CD8-positive, alpha-beta memory T cell (primary cell): ENCODE measurements at places on chromosomes 3 and 15. TPM values are rescaled to one million over a fixed set of nuclear protein-coding genes. Genes with fewer than 3 reads are reported as not detected.
A peak's percentile ranks its signal among the peaks of the same experiment; 100 is the strongest.

DNA sequence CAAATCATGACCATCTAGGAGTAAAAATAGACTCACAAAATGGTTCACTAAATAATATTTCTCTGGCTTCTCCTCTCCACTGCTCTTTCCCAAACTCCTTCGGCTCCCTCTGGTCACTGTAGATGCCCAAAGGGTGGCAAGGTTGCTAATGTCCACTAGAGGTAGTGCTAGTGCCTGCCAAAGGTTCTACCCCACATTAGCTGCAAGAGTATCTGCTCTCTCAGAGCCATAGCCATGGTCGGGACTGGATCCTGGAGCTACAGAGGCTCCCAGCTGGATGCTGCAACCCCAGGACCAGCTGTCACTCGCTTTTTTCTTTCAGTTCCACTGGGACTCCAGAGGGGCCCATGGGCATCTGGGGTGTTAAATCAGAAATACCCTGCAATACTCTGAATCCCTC is 8.5 kb downstream of the HTR3D start:
- DNase-seq = no peak

- peak; percentile 24 for DNase-seq
Measured at GRCh38 chr3:20080956-20081554, 40.8 kb downstream of the KAT2B start.

DNA sequence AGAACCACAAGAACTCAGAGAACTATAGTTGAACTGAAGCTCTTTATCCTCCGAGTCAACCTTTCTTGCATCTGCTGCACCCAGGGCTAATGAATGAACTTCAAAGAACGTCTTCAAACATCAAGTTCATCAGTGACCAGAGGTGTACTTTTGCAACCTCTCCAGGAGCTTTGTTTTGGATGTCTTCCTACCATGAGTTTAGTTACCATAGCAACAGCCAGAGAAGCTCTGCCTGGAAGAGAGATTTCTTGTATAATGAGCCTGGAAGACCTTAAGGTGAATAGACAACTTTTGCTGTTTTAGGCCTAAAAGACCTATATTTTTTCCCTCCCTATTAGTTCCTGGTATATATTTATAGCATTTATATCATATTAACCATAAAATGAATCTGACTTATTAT is 9.1 kb downstream of the ACTC1 start:
- DNase-seq = no peak

FOXB1 gene
- 0.37 TPM for total RNA-seq

DNA sequence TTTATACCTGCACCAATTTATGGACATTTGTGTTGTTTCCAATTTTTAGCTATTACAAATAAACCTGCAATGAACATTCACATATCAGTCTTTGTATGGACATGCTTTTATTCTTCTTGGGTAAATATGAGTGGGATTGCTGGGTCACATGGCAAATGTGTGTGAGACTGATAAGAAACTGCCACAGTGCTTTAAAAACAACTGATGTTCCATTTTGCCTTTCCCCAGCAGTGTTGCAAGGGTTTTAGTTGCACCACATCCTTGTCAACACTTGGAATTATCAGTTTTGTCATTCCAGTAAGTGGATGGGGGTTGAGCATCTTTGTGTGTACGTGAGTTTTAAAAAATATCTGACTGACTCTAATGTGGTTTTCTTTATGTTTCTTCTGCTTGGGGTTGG is 191.2 kb downstream of the PLCL2 start:
- DNase-seq = no peak

- DNase-seq = no peak
Measured at GRCh38 chr3:24943961-24944360, 449.3 kb upstream of the THRB start.

BNC1 gene
- not detected for total RNA-seq

DNA sequence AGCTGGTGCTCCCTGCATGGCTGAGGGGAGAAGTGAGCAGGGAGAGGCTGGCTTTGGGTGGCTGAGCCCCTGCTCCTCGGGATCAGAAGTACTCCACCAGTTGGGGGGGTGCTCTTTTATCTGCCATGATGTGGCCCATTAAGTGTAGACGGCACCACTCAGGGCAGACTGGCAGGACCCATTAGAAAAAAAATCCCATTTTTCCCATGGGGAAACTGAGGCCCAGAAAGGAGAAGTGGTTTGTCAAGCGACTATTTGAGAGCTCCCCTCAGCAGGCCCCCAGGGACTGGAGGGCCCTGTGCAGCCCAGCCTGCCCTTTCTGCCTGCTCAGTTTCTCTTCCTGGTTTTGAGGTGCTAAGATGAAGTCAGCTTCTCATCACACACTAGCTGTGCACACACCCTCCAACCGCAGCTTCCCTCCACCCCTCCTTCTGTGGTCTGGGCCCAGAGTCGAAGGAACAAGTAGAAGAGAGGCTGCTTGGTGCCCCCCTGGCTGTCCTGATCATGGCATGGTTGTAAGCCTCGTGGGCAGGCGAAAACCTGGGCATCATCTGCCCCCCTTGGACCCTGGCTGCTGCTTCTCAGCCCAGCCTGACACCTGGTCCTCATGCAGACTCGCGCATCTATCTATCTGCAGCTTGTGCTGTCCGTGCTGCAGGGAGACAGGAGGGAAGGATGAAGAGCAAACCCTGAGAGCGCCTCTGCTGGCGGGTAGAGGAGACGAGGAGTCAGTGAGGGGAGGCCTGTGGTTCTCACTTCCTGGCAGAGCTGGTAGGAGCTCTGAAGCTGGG is 5.6 kb downstream of the CSK start:
- DNase-seq = peak; percentile 90

MYD88 gene
- 32.9 TPM for total RNA-seq

FGF7 gene
- total RNA-seq = not detected

BTLA gene
- 14.8 TPM for total RNA-seq

- no peak for DNase-seq
Measured at GRCh38 chr3:39473452-39474125, 6.1 kb downstream of the MOBP start.

- DNase-seq = no peak
Measured at GRCh38 chr3:170257145-170257544, 34.9 kb downstream of the PRKCI start.

DNA sequence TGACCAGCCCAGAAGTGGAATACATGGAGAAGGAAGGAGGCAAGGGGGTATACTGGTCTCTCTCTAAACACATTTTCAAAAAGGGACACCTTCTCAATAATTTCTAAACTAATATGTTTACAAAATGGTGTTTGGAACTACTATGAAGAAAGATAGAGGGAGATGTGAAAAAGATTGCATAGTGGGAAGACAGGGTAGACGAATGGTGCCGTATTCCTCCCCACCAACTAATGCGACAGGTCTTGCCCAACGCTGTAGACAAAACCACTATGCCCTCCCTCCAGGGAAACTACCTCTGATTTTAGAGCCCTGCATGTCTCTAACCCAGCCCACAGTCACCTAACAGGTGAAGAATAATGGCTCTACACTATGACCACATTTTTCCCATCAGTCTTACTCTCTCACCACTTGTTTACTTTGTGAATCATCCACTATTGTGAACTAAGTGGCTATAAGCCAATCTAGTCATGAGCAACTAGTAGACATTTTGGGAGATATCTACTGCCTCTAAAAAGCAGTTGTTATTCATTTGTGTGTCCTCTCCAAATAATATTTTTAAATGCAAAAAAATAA is 108.2 kb upstream of the UBE2E2 start:
- DNase-seq = no peak

CHRNA7 gene
- total RNA-seq = not detected

SIDT1 gene
- 14.8 TPM for total RNA-seq

GRCh38 chr3:40358454-40358853 is 28.5 kb upstream of the ENTPD3 start:
- no peak for DNase-seq

DNA sequence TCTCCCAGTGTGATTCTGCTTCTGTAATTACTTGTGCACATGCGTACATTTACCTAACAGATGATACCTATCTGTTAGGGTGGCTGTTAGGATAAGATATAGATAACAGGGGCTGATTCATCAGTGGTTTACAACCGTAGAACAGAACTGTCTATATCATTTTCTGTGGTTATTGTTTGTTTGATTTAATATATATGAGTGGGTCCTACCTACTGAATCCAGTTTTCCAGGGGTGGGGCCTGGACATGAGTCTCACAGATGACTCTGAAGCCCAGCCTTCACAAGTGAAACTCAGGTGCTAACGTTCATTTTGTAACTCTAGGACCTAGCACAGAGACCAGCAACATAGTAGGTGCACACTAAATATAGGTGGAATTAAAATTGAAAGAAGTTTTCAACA is 10.4 kb upstream of the ACAP2 start:
- no peak for DNase-seq

- DNase-seq = no peak
Measured at GRCh38 chr3:9168241-9168741, 81.2 kb downstream of the SRGAP3 start.

DNA sequence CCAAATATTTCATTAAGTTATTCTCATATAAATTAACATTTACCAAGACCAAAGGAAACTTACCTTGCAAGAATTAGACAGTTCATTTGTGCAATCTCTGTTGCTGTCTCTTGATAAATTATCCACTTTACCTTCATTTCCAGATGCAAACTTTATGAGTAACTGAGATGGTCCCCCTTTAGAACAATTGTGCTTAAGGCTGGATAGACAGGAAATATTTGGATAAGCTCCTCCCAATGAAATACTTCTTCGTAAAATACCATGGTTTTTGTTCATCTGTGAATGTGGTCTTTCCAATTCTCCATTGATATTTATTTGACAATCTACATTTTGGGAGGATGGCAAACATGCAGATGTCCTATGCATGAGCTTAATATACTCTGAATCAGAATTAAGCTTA is 78.2 kb downstream of the NEDD4 start:
- no peak for DNase-seq

GRCh38 chr3:195847055-195847950 is 35.6 kb upstream of the MUC4 start:
- no peak for DNase-seq

ZBTB47 gene
- 0.60 TPM for total RNA-seq

NR2E3 gene
- not detected for total RNA-seq

DNA sequence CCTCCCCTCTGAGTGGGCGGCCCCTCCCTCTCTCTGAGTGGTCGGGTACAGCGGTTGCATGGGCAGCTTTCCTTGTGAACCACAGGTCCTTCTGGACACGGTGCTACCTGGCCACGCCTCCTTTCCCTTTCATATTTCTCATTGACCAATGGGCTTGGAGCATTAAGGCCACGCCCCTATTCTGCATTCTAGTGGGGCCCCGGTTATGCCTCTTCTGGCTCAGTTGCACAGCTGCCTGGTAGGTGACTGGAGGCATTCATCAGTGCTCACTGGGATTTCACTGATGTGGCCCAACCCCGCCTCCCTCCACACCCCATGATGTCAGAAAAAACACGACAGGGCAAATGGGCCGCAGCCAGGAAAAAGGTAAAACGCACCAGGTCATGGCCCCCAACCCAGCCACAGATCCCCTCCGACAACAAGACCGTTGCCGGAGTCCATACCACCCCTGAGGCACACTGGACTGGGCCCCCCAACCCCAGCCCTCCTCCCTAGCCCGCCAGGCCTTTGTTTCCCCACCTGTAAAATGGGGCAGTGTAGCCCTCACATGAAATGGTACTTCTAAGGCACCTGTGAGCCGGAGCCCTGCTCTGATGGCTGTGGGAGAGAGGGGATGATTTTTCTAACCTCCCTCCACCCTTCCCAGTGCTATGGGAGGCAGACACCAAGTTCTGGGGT is 26.3 kb downstream of the NGRN start:
- DNase-seq = no peak

- no peak for DNase-seq
Measured at GRCh38 chr3:5811016-5811415, 623.5 kb downstream of the EDEM1 start.

DNA sequence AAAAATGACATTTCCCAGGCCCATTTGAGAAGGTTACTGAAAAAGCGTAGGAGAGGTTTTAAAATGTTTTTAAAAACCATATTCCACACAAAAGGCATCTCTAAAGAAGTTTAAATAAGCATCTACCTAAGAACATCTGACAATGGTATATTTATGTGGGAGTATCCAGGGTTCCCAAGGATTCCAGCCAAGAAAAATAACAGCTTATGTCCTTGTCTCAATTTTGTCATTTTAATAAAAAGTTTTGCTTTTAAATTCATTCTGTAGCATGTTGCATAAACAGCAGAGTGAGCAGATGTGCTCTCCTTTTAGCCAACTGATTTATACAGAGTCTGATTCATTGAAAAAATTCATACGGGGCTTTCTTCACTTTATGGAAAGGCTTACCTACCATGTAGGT is 129.9 kb downstream of the LRRC3B start:
- no peak for DNase-seq

DNA sequence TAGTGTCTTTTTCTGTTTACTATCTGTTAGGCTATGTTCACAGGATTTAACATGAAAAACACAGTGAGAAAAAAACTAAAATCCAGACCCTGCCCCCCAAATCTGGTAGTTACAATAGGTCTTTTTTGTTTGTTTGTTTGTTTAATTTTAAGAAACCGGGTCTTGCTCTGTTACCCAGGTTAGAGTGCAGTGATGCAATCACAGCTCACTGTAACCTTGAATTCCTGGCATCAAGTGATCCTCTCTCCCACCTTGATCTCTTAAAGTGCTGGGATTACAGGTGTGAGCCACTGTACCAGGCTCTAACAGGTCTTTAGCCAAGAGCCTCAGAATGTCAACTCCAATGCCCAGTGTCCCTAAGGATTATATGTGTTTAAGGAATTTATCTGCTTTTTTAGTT is 88.0 kb upstream of the GOLIM4 start:
- DNase-seq = no peak

NUTM1 gene
- total RNA-seq = not detected

DNA sequence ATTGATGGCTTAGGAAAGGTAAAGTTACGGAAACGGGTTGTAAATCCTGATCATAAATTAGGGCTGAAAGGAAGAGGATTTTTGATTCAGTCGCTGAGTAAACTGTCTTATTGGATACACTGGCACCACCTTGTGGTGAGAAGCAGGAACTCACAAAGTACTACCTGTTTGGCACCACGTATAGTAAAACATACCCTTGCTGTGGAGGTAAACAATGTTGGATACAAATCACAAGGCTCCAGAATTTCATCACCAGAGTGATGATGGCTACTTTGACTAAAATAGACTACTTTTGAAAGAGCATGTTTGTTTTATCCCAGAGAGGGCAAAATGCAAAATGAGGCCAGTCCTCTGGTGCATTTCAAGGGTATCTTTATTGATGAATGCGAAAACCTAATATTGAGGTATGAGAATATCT is 216.9 kb downstream of the IGSF11 start:
- no peak for DNase-seq

AP4E1 gene
- total RNA-seq = 18.8 TPM

DNA sequence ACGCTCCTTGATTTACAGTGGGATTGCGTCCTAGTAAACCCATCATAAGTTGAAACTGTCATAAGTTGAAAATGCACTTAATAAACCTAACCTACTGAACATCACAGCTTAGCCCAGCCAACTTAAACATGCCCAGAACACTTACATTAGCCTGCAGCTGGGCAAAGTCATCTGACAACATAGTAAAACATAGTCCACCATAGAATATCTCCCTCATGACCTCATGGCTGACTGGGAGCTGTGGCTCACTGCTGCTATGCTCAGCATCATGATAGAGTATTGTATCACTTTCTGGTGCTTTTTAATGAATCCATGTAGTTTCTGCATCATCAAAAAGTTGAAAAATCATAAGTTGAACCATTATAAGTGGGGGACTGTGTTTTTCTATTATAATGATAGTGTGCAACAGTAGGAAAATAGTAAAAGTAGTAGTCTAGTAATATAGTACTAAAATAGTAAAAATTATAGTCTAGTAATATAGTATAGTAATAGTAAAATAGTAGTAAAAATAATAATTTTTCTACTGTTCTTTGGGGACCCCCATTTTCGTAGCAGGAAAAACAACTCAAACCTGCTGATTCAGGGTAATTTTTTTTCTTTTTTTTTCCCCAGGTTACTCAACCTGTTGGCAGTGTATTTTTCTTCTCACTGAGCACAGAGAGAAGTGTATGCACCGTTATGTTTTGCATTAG is 233.5 kb downstream of the MYRIP start:
- no peak for DNase-seq
